Brain pericyte (primary cell): ENCODE measurements at places on chromosomes 4 and X.

GRCh38 chr4:177964061-177964460, 521.8 kb upstream of the AGA start:
- no peak for DNase-seq

- DNase-seq: no peak
Measured at GRCh38 chr4:146029939-146030710, 91.5 kb upstream of the ZNF827 start.

DNA sequence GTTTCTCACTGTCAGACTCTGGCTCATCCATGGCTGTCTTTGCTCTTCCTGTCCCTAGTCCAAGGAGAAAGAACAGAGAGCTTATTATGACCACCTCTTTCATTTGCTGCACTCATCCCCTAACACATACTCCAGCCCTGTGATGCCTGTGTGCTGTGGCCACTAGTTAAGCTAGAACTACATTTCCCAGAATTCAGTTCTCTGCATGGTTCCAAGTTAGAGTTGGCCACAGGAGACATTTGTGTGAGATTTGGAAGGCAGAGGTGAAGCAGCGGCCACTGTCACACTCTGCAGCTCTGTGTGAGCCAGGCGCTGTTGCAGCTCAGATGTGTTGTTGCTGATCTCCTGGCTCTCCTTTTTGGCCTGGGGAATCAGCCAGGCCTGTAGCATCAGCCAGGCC, 188.2 kb upstream of the ATP6AP2 start:
- no peak for DNase-seq

GRCh38 chr4:81562093-81562492, 90.4 kb upstream of the RASGEF1B start:
- no peak for DNase-seq

GRCh38 chr4:154643493-154643892, 31.0 kb upstream of the FGG start:
- DNase-seq: no peak

- DNase-seq: no peak
Measured at GRCh38 chr4:92791871-92792440, 488.2 kb downstream of the GRID2 start.

DNA sequence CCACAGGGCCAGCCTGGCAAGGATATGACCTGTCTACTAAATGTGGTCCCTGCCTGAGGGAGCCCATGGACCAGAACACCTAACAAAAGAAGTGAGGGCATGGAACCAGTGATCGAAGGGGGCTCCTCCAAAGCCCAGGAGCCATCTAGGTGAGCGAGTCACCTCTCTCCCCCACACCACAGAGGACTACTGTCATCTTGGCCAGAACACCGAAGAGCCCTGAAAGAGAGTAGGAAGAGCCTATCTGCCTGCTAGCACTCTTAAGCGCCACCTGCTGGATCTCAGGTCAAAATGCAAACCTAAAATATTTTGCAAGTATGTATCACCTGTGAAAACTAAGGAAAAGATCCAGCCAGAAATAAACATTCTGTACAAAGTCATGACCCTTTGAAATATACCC, 137.9 kb upstream of the ZXDB start:
- no peak for DNase-seq

GRCh38 chr4:166092797-166093290, 219.8 kb downstream of the TLL1 start:
- DNase-seq: no peak

DNA sequence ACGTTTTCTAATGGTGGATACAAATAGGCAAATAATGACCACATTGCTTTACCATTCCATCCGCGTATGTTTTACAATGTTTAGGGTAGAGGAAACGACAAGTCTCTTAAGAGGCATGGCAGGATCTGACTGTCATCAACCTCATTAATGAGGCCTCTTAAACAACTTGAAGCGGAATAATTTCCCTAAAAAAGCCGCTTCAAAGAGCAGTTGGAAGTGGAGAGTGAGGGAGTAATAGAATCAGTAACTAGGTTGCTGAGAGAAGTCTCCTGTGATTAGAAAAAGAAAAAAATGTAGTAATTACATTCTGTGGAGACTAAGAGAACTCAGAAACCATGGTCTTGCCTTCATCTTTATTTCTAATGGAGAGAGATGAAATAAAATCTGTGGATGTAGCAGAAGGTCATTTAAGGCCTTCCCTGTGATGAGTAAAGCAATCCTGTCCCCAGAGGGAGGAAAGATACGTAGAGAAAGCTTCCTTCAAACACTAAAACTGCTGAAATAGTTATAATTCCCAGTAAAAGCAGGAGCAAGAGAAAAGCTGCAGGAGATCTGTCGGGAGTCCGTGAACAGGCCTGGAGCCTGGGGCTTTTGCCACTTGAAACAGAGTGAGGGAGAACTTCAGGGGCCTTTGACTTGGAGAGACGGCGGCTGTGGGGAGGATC, 11.1 kb upstream of the SEPSECS start:
- no peak for DNase-seq

- no peak for DNase-seq
Measured at GRCh38 chr4:127631420-127631819, 1.3 kb upstream of the INTU start.

- no peak for DNase-seq
Measured at GRCh38 chr4:75494563-75494962, 19.6 kb downstream of the RCHY1 start.

- DNase-seq: no peak
Measured at GRCh38 chr4:8207314-8207713, 8.2 kb downstream of the SH3TC1 start.

- peak; percentile 38 for DNase-seq
Measured at GRCh38 chr4:145481164-145481941, at the start of gene SMAD1. SMAD1 (plus strand) TSS chr4:145481853; CDS start chr4:145514614, 32,761 bp downstream.

DNA sequence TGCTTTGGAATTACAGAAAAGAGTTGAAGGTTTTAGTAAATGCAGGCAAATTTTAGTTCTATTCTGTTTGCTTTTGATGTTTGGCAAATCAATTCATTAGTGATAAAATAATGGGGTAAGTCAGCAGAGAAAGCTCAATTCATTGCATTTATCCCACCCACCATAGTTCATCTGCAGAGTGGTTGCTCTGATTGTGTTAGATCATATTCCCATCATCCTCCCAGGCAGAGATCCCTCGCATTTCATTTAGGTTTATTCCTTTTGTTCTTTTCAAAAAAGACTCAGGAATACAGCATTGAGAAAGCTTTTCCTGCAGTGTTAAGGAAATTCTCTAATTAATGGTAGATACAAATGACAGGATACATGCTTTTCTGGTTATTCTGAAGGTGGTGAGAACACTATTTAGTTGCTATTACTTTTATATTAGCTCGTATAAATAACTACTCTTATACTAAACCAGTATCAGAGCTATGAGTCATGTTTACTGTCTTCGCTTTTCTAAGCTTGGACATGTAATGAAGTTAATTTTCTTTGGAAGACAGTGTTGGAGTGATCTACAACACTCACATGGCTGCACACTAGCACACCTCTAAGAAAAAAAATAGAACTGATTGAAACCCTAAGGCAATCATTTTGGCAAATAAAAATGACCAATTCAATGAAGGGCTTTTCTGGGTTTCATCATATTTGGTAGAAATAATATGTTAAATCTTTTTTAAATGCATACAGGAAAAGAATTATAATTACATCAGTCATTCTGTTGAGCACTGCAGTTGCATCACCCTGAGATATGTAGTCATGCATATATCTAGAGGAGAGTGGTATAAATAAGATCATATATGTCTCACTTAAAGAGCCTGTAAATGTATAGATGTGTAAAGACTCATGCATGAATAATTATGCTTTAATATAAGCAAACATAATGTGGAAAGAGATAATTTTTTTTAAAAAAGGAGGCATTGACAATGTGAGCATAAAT, 351.6 kb downstream of the PCDH7 start:
- DNase-seq: no peak

DNA sequence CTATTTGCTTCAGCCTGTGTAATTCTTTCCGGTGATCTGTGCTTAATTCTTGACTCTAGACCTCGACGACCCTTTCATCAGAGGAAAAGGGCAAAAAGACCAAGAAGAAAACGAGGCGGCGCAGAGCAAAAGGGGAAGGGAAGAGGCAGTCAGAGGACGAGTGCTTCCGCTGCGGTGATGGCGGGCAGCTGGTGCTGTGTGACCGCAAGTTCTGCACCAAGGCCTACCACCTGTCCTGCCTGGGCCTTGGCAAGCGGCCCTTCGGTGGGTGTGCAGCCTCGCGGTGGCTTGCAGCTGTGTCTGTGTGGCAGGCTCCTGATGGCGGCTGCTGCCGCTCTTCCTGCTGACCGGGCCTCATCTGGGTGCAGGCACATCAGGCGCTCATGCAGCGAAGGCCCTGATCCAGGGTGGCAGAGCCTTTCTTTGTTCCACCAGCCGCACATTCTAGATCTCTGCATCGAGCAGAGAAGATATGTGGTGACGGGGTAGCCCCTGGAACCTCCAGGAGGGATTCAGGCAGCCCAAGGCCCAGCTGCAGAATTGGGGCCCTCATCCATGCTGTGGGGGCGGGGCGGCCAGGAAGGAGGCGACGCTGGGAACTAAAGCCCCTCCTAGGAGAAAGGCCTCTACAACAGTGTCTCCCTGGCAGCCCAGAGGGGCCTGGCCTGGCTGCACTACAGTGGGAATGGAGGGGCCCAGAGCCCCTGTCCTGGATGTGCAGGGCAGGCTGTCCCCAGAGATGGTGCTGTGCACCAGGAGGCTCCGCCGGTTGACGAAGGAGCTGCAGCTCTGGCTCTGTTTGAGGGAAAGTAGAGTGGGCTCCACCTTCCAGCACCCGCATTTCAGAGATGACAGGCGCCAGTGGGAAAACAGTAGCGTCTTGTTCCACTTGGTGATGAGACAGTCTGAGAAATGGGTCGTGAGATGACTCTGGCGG, 32.1 kb downstream of the NELFA start:
- no peak for DNase-seq

DNA sequence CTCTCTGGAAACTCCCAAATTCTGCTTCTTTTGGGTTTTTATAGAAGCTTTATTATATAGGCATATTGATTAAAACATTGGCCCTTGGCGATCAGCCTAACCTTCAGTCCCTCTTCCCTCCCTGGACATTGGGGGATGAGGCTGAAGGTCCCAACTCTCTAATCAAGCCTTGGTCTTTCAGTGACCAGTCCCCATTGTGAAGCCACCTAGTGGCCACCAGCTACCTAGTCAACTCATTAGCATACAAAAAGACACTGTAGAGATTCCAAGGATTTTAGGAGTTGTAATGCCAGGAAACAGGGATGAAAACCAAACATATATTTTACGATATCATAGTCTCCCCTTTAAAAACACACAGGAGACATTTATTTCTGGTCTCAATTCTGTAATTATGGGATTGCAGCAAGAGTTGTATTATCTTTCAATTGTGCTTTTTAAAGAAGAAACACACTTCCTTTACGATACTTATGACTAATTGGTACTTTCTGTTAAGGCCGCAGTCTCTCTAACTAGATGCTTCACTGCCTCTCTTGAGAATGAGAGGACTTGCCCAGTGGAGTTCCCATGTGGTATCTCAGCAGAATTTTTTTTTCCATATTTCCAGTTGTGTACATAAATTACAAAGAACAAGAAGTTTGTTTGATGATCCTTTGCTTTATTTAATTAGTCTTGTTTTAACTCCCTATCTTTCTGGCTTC, 58.2 kb downstream of the WDR17 start:
- no peak for DNase-seq

- no peak for DNase-seq
Measured at GRCh38 chr4:147025042-147025441, 79.4 kb upstream of the TTC29 start.
